ENCODE measurements at places on chromosomes 3 and 15.
A peak's percentile ranks its signal among the peaks of the same experiment; 100 is the strongest.

GRCh38 chr3:48119505-48120193, 68.6 kb downstream of the CDC25A start:
- no peak overlapping the region for H3K4me3 ChIP-seq
- no peaks in the 10 kb centered on the region for H3K36me3 ChIP-seq
- no peak overlapping the region for H3K27ac ChIP-seq
- H3K27me3 ChIP-seq = no peaks in the 10 kb centered on the region
- H3K4me1 ChIP-seq = peaks cover 3% of the 10 kb centered on the region

DNA sequence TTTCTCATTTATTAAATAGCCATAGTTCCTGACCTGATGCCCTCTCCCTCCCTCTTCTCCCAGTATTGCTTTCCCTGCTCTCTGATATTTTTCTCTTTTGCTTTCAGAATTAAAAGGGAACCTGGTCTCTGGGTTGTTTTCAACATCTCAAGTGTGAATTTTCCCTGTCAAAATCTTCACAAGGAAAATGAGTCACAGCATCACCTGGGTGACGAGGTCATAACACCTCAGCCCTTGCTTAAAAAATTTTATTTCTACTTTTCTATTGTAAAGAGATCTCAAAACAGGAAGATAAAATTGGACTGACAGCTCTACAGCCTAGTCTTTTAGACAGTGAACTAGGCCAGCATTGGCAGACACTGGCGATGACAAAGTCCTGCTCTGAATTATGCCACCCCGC, 40.1 kb downstream of the GAP43 start:
- no peak overlapping the region for H3K27ac ChIP-seq
- DNase-seq = no peak
- no peaks in the 10 kb centered on the region for H3K36me3 ChIP-seq

GRCh38 chr15:89101302-89102193, 13.3 kb downstream of the ABHD2 start:
- H3K4me3 ChIP-seq = no peak overlapping the region
- H3K27me3 ChIP-seq = no peaks in the 10 kb centered on the region
- peak overlapping the region; percentile 28 for H3K27ac ChIP-seq
- peak; percentile 66 for DNase-seq

GRCh38 chr3:187021748-187022402, 91.5 kb downstream of the ST6GAL1 start:
- H3K36me3 ChIP-seq = no peaks in the 10 kb centered on the region
- H3K4me3 ChIP-seq = no peak overlapping the region
- no peaks in the 10 kb centered on the region for H3K27me3 ChIP-seq
- no peaks in the 10 kb centered on the region for H3K4me1 ChIP-seq
- DNase-seq = no peak
- no peak overlapping the region for H3K27ac ChIP-seq

- no peak overlapping the region for H3K4me3 ChIP-seq
- H3K27ac ChIP-seq = no peak overlapping the region
- no peaks in the 10 kb centered on the region for H3K36me3 ChIP-seq
- DNase-seq = no peak
- no peaks in the 10 kb centered on the region for H3K27me3 ChIP-seq
Observed at GRCh38 chr15:83854321-83854720, 200.4 kb downstream of the ADAMTSL3 start.

DNA sequence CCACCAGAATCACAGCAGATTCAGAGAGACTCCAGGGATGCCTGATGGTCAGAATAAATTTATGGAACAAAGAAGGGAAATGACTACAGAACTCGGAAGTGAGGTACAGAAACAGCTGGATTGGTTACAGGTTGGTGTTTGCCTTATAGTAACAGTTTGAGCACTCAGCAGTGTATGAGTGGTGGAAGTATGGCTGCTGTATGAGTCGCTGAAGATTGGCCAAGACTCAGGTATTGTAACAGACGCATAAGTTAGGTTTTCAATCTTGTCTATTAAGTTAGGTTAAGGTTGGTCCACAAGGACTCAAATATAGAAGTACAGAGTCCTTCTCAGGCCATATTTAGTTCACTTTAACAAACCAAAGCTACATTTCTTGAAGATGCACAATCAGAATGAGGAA, 33.1 kb downstream of the ATP13A5 start:
- H3K36me3 ChIP-seq = no peaks in the 10 kb centered on the region
- no peak for DNase-seq
- no peak overlapping the region for H3K4me3 ChIP-seq
- no peaks in the 10 kb centered on the region for H3K27me3 ChIP-seq

GRCh38 chr3:113133140-113133539, 78.2 kb upstream of the BOC start:
- no peak overlapping the region for H3K27ac ChIP-seq
- no peak overlapping the region for H3K4me3 ChIP-seq
- no peak for DNase-seq

- no peaks in the 10 kb centered on the region for H3K27me3 ChIP-seq
- no peak overlapping the region for H3K4me3 ChIP-seq
- peak overlapping the region; percentile 40 for H3K27ac ChIP-seq
- H3K4me1 ChIP-seq = peaks cover 37% of the 10 kb centered on the region
Observed at GRCh38 chr15:81785181-81785580, 260.6 kb downstream of the MEX3B start.

DNA sequence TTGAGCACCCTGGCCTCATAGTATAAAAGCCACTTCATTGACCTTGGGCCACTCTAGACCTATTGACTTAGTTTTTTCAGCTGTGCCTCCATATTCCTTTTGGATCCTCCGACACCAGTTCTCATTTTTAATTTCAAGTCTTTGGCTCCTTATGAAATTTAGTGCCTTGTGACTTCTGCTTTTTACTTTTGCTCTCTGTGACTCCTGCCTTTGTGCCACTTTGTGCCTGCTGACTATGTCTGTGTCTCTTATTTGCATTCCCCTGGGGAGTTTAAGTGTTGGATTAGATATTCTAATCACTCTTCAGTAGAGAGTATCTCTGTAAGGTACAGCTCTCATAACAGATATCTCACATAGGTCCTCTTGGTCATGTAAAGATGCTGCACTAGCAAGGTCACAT, 39.6 kb upstream of the GPR149 start:
- no peak overlapping the region for H3K27ac ChIP-seq
- H3K4me1 ChIP-seq = no peaks in the 10 kb centered on the region
- no peaks in the 10 kb centered on the region for H3K27me3 ChIP-seq
- DNase-seq = no peak
- H3K4me3 ChIP-seq = no peak overlapping the region
- no peaks in the 10 kb centered on the region for H3K36me3 ChIP-seq

DNA sequence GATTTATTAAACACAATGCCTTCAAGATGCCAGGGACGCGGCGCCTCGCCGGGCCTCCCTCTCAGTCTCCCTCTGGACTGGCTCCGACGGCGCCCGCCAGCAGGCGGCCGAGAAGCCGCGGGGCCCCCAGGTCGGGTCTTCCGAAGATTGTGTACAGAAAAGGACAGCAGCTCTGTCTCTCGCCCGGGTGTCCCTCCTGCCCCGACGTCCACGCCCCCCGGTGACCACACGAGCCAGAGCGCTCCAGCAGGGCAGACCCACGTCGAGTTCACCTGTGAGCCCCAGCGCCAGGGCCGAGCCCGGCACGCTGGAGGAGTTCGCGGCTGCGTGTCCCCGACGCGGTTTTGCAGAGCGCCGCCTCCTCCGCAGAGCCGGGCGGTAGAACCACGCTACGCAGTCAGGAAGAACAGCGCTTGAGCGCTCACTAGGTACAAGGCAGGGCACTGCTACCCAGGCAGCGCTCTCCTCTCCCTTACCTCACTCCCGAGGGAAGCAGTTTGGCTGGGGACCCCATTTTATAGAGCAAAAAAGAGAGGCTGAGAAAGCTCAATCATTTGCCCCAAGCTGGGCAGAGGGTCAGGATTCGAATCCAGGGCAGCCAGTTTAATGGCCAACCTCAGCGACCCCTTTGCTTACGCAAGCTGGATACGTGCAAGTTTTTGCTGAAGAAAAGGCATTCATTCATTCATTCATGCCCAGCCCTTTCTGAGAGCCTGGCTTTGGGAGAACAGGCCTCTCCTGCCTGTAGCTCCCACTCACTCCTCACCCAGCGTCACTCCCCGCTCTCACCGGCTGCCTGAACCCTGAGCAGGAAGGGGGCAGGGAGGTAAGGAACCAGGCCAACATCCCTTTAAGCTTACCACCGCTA, 3.0 kb upstream of the TLE3 start:
- no peaks in the 10 kb centered on the region for H3K36me3 ChIP-seq
- peak; percentile 75 for DNase-seq
- H3K4me1 ChIP-seq = peaks cover 14% of the 10 kb centered on the region
- no peaks in the 10 kb centered on the region for H3K27me3 ChIP-seq
- no peak overlapping the region for H3K27ac ChIP-seq

DNA sequence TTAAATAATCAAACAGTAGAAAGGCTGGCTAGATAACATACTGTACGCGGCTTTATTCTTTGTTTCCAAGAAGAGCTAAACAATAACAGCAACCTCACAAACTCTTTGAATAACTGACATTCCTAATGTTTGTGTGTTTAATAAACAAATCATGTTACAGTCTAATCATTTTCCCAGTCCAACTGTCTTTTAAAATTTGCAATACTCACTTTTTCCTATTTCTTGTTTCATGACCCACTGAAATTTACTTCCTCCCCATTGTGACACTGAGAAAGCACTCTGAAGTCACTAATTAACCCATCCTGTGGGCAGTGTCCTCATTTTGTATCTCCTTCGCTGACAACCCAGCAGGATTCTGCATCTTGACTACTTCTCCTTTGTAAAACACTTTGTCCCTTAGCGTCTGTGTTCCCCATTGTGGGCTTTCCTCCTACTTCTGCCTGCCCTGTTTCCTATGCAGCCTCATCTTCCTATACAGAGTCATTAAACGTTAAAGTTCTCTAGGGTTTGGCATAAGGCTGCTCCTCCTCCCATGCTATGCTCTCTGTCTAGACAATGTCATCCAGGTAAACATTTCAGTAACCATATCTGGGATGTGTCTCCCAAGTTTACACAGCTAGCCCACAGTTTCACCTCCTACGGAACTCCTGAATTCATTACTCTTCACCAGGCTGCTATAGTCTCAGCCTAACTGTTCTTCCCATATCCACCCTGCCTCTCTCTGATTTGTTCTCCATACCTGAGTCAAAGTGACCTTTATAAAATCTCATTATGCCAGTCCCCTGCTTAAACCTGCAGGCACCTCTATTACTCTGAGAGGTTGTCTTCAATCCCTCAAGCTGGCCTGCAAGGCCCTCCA, 148.9 kb downstream of the GREM1 start:
- H3K27ac ChIP-seq = no peak overlapping the region
- H3K36me3 ChIP-seq = peaks cover 10% of the 10 kb centered on the region
- no peak for DNase-seq
- H3K27me3 ChIP-seq = no peaks in the 10 kb centered on the region

GRCh38 chr15:29699791-29700190, 122.5 kb downstream of the TJP1 start:
- no peak overlapping the region for H3K27ac ChIP-seq
- H3K4me3 ChIP-seq = no peak overlapping the region
- no peaks in the 10 kb centered on the region for H3K27me3 ChIP-seq

- peaks cover 12% of the 10 kb centered on the region for H3K36me3 ChIP-seq
- peak within 1 kb of the TSS; percentile 62 for H3K27ac ChIP-seq
- no peaks in the 10 kb centered on the region for H3K27me3 ChIP-seq
- 0 out of 2 replicates have a peak, but pooled peaks cover 4% of the 10 kb centered on the region for H3K4me1 ChIP-seq
- peak; percentile 95 for DNase-seq
Observed at GRCh38 chr3:69051756-69052471, at the start of gene TMF1. TSS of gene TMF1 (minus strand) at chr3:69052333. CDS start at chr3:69052086, 247 bp downstream.

DNA sequence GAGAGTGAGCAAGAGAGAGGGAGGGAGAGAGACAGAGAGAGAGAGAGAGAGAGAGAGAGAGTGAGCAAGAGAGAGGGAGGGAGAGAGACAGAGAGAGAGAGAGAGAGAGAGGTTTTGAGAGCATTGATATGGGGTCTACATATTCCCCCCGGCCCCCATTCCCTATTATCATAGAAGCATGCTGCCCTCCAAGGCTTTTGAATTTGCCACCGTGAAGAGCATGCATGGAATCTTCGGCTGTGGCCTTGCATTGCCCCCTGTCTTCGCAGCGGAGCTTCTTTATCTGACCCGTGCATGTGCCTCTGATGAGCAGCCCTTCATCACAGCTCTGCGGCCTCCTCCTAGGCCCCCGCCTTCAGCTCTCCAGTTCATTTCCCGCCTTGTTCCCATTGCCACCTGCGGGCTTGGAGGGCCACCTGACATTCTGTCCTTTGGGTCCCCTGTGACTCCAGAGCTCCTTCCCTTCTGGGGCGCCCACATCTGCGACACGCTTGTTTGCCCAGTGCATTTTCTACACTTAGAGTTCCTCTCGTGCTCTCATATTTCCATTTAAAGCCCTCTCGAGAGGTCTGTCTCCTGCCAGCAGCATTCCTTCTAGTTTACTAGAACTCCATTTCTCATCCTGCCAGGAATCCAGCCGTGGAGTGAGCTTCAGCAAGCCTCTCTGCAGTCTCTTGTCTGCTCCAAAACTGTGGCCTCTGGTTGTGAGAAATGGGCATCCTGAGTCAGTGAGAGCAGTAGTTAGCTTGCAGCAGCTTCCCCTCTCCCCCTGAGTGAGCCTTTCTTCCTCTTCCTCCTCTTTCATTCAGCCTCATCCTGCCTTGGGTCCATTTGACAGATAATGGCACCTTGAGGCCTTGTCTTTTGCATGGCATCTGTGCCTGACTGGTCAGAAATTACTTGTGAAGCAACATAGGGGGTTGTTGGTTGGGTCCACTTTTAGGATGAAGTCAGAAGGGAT, 25.3 kb downstream of the LPP start:
- no peaks in the 10 kb centered on the region for H3K4me1 ChIP-seq
- DNase-seq = no peak
- no peaks in the 10 kb centered on the region for H3K36me3 ChIP-seq
- no peak overlapping the region for H3K4me3 ChIP-seq
- H3K27me3 ChIP-seq = no peaks in the 10 kb centered on the region
- no peak overlapping the region for H3K27ac ChIP-seq

- no peaks in the 10 kb centered on the region for H3K36me3 ChIP-seq
- H3K27me3 ChIP-seq = no peaks in the 10 kb centered on the region
- H3K4me3 ChIP-seq = no peak overlapping the region
- H3K27ac ChIP-seq = no peak overlapping the region
- DNase-seq = peak; percentile 7
Observed at GRCh38 chr3:153215966-153216365, 53.9 kb downstream of the RAP2B start.

GRCh38 chr3:65479990-65480389, 558.7 kb downstream of the MAGI1 start:
- H3K27ac ChIP-seq = no peak overlapping the region
- H3K4me3 ChIP-seq = no peak overlapping the region
- H3K27me3 ChIP-seq = no peaks in the 10 kb centered on the region
- no peak for DNase-seq

DNA sequence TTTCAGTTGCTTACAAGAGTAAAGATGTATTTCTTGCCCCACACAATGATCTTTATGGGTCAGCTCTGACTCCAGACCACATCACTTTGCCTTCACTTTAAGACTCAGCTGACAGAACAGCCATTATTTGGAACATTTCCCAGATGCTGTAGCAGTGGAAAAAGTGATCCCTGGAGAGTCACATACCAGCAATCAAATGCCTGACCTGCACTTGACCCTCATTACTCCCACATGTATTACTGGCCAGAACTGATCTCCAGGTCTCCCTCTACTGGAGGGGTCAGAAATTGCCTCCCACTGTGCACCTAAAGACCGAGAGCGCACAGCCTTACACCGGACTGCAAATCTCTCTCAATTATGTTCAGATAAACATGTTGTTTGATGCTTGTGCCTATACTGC, 88.6 kb upstream of the ZNF385D start:
- no peak overlapping the region for H3K4me3 ChIP-seq
- peaks cover 5% of the 10 kb centered on the region for H3K27me3 ChIP-seq
- no peaks in the 10 kb centered on the region for H3K4me1 ChIP-seq
- H3K27ac ChIP-seq = no peak overlapping the region
- peak; percentile 62 for DNase-seq
